ENCODE measurements at places on chromosomes 2 and 18.
A peak's percentile ranks its signal among the peaks of the same experiment; 100 is the strongest.

DNA sequence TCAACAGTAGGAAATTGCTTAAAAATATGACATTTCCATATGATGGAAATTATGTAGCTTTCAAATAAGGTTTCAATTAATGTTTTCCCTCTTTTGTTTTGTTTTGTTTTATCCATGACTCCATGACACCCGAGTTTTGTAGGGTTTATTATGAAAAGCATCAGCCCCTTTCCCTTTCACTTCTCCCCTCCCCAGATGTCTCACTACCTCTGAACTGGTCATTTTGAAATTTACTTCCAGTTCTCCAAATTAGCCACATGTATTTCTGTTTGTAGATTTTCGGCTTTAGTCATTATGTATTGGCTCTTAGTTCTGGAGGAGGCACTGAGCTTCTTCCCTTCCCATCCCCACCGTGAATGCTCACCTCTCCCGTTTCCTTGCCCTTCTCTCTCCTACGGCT, 18.6 kb upstream of the VPS4B start:
- DNase-seq, result no peak

DNA sequence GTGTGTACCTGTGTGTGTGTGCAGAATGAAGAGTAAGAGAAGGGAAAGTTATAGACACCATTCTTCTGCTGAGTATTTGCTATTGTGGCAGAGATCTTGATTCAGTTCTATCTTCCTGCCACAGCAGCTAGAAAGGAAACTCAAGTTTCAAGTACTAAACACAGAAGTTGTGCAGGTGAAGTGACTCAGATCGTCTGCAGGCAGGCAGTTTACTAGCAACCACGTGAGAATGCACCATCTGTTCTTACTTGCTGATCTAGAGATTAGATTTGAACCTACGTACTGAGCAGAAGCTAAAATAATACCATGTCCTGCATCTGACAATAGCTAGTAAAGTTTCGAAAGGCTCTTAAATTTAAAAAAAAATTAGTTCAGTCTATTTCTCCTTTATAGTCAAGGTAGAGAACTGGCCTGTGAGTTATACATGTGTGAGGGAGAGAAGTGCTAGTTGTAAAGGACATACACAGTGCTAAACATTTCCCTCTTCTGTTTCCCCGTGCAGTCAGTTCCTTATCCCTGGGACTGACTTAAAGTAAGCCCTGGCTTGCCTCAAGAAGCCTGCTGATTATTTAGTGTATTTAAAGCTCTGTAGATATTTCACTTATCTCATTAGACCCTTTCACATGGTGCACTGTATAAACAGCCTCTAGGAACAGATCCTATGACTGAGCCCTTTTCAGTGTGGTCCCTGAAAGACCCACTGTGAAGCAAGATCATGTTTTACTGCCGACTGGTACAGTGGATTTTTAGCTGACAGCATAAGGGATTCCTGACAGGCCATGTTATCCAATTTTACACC, 45.0 kb downstream of the SLC38A11 start:
- DNase-seq, result peak; percentile 44

DNA sequence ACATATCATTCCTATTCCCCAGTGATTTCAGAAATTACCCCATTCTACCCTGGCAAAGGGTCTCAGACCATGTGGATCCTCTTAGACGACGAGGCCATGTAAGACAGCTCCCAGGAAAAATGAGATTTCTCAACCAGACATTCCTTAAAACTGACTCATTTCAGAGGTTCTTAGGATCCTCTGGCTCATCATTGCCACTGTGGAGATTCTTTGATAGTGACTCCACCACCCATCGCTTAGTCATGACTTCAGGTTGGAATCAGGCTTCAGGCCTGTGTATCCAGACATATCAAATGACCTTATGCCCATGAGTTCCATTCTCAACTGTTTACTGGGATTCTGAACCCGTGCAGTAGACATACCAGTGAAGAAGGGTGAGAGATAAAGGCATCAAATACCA, 245.6 kb upstream of the TCF4 start:
- DNase-seq, result peak; percentile 97

DNA sequence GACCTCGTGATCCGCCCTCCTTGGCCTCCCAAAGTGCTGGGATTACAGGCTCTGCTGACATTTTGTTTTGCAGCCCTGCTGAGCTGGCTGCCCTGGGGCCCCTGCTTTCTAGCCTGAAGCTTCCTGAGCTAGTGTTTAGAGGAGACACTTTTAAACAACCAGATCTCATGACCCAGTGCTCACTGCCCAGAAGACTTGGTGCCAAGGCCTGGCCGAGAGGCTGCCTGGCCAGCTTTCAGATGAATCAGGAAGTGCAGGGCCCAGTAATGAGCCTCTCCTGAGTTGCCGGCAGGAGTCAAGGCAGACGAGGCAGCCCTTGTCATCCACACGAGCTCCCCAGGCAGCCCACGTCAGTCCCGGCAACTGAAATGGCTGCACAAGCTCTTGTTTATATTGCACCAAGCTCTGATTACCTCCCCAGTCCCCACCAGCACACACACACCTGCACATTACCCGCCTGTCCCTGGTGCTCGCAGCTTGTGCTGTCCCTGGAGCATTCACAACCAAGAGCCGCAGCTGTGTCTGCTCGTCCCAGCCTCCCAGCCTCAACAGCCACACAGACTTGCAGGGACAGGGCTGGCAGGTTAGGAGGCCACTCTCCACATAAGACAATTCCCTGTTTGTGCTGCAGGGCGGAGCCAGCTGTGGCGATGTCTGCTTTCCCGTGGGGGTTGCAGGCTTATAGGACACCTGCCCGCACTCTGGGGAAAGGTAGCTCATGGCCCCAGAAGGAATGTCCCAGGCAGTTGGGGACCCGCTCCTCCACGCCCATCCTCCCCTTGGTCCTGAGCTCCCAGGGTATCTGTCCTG, 331.2 kb upstream of the MYT1L start:
- no peak for DNase-seq

- peak; percentile 59 for DNase-seq
These were observed 91.9 kb upstream of the KCNE4 start for GRCh38 chr2:222960126-222960525.

GRCh38 chr2:192827735-192828134, 633.0 kb upstream of the TMEFF2 start:
- DNase-seq, result no peak

Data from myocyte (in vitro differentiated cells).